ENCODE measurements at places on chromosomes 4 and X.

- DNase-seq: no peak
Observed at GRCh38 chr4:116638592-116638991, 446.8 kb downstream of the TRAM1L1 start.

GRCh38 chr4:164615964-164616363 is 138.0 kb upstream of the SMIM31 start:
- no peak for DNase-seq

- no peak for DNase-seq
Observed at GRCh38 chr4:97910005-97910404, 233.3 kb downstream of the STPG2 start.

DNA sequence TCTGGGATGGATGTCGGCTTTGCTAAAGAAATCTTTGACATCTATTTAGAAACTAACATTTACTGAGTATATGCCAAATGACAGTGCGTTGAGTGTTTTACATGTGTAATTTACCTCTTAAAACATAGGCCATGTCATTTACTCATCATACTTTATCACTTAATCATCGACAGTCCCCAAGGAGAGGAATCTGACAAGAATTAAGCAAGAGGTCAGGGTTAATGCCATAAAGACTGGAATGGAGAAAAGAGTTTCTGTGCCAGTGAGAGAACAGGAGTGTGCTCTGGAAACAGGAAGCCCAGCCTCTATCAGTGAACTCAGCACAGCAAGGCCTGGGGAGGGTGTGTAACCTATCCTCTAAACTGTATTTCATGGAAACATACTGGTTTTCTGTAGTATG is 28.0 kb upstream of the AMOT start:
- DNase-seq: no peak

DNA sequence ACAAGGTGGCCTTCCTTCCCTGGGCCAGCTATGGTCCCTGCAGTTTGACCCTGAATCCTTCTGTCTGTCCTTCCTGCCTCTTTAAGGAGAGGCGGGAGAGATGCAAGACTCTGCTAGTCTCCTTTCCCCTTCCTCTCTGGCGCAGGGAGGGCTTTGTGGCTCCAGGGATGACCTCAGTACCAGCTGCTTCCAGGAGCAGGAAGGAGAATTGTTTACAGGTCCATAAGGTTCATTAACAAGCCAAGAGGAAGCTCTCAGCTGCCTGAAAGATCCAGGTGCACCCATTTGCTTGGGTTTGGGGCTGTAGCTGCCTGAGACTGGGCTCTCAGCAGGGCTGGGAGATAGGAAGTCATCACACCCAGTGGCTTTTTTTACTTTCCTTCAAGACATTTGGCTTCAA is 4.0 kb upstream of the FATE1 start:
- no peak for DNase-seq

DNA sequence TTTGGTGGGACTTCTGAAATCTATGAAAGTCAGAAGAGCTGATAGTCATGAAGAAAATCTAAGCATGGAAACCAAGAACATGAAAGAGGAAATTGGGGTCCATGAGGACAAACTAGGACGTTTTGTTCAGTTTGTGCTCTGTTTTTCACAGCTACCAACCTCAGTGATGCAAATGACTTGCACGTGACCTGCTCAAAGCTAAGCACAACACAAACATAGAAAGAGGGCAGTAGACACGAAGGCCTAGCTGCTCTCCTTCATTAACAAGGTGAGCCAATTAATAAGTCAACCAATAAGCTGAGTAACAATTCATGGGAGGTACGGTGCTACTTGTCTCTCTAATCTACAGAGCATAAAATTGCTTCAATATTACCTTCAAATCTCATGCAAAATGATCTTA is 684.1 kb downstream of the TRAM1L1 start:
- DNase-seq: no peak

GRCh38 chr4:152887981-152888380 is 48.1 kb upstream of the FHDC1 start:
- no peak for DNase-seq

GRCh38 chr4:85520765-85521749 is 46.1 kb downstream of the ARHGAP24 start:
- DNase-seq: no peak

DNA sequence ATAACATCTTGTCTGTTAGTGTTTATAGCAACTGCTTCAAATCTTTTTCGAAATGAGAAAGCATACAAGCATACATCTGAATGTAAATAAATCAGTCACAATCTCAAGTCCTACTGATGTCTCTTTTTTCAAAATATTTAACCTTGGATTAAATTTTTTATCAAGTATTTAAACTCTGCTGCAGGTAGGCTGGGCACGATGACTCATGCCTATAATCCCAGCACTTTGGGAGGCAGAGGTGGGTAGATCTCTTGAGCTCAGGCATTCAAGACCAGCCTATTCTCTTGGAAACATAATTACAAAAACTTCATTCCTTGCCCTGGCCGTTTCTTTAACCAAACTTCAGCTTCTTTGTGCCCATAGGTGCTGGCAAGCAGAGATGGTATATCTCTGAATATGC is 540.3 kb upstream of the GALNT7 start:
- no peak for DNase-seq

- DNase-seq: no peak
Observed at GRCh38 chr4:10861036-10861435, 176.5 kb upstream of the CLNK start.

- DNase-seq: no peak
Observed at GRCh38 chrX:76893930-76894329, 466.4 kb downstream of the MAGEE1 start.

- no peak for DNase-seq
Observed at GRCh38 chr4:5165420-5166369, 114.4 kb downstream of the STK32B start.

DNA sequence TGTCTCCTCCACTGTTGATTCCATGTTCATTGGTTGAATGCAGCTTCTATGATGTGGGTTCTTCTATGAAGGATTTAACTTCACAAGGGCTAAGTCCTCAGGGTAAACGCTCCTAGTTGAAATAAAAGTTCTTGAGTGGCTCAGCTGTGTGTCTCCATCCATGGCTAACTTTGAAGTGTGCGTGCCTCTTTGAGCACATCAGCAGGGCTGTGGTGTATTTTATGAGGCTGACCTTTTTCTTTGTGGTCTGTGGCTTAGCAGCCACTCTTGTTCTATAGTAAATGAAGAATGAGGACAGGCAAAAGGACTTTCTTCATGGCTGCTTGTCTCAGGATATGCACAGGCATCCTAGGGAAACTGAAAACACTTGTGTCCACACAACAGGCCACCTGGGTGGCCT is 88.5 kb downstream of the KIT start:
- no peak for DNase-seq

DNA sequence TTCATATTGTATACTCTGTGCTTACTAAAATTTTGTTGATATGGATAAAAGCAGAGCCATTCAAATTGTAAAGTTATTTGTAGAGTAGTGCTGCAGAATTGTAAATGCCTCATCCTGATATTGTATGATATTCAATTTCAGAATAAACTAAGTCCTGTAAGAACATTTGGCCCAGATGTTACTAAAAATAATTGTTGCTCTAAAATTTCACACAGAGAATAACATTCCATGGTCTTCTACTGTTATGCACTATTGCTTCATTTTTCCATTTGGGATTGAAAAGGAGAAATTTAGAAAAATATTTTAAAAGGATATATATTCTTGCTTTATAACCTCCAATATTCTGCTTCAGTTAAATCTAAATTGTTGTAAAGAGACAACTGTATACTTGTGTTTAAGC is 195.6 kb downstream of the LARP7 start:
- no peak for DNase-seq

GRCh38 chr4:189032606-189033338 is 893.5 kb downstream of the TRIML1 start:
- DNase-seq: no peak

DNA sequence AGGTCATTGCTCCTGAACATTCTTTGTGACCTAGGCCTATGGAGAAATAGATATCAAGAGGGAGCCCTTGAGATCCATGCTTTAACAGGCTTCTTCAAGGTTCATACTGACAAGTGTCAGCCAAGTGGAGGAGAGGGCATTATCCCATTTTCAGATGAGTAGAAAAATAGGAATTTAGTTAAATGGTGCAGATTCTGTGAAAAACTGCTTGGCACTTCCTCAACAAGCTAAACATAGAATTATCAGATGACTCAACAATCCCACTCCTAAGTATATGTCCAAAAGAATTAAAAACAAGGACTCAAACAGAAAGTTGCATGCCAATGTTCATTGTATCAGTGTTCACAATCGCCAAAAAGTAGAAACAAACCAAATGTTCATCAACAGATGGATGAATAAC is 43.8 kb upstream of the KCNIP4 start:
- no peak for DNase-seq

DNA sequence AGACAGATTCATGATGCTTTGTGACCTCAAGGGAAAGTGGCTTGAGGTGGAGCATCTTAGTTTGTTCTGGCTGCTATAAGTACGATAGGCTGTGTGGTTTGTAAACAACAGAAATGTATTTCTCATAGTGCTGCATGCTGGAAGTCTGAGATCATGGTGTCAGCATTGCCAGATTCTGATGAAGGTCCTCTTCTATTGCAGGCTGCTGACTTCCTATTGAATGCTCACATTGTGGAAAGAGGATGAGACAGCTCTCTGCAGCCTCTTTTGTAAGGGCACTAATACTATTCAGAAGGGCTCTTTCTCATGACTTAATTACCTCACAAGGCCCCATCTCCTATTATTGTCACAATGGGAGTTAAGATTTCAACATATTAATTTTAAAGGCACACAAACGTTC is 1674.0 kb upstream of the PCDH7 start:
- DNase-seq: no peak

GRCh38 chr4:18847249-18847890 is 825.8 kb upstream of the LCORL start:
- DNase-seq: no peak

- no peak for DNase-seq
Observed at GRCh38 chr4:38040619-38041018, 80.4 kb downstream of the PTTG2 start.

GRCh38 chrX:53320543-53321229 is 39.3 kb upstream of the IQSEC2 start:
- peak; percentile 8 for DNase-seq

DNA sequence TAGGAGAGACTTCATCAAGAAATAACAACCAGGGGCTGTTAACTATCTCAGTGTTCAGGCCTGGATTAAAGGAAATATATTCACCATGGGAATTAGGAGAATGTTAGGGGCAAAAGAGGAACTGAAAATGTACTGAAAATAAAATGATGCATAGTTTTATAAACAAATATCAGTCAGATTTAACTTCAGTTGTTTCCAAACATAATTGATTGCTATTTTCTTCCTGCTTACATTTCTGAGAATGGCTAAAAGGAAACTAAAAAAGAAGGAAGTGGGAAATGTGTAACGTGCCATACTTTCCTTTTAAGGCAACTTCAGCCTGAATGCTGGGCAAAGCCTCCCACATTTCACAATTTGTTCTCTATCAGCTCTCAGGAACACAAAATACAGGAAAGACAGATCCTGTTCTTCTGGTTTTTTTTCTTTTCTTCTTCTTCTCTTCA is 178.1 kb downstream of the MAML3 start:
- no peak for DNase-seq

DNA sequence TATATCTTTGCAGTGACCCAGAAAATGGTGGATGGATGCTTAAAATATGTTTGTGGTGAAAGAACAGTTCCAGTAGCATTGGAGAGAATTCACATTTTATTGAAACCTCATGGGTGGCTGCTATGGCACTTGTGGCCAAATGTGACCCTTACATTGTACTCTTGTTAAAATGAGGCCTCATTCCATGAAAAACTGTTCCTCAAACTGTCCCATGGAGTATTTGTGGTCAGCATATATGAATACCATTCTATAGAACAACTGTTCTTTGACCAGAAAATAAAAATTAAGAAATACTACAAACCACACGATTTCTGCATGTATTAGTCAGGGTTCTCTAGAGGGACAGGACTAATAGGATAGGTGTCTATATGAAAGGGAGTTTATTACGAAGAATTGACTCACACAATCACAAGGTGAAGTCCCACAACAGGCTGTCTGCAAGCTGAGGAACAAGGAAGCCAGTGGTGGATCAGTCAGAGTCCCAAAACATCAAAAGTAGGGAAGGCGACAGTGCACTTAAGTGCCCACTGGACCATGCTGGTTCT is 35.1 kb downstream of the GEMIN8 start:
- DNase-seq: no peak

- no peak for DNase-seq
Observed at GRCh38 chr4:104146048-104146447, 348.6 kb downstream of the CXXC4 start.

- DNase-seq: no peak
Observed at GRCh38 chr4:78863254-78863869, 75.9 kb downstream of the PAQR3 start.

DNA sequence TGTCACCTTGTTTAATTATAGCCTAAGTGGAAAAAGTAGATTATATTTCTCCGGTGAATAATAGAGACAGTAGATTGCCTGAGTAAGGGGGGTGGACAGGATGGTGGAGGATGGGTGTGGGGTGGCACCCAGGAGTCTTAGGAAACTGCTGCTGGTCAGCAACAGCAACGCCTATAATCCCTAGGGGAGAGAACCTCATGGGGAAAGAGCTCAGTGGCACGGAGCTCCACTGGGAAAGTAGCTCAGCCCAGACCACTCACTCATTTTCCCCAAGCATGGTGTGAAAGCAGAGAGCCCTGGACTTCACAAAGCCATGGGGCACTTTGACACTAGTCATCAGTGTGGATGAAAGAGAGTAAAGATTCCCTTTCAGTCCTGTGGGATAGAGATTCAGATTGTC is 31.1 kb downstream of the METTL14 start:
- no peak for DNase-seq

DNA sequence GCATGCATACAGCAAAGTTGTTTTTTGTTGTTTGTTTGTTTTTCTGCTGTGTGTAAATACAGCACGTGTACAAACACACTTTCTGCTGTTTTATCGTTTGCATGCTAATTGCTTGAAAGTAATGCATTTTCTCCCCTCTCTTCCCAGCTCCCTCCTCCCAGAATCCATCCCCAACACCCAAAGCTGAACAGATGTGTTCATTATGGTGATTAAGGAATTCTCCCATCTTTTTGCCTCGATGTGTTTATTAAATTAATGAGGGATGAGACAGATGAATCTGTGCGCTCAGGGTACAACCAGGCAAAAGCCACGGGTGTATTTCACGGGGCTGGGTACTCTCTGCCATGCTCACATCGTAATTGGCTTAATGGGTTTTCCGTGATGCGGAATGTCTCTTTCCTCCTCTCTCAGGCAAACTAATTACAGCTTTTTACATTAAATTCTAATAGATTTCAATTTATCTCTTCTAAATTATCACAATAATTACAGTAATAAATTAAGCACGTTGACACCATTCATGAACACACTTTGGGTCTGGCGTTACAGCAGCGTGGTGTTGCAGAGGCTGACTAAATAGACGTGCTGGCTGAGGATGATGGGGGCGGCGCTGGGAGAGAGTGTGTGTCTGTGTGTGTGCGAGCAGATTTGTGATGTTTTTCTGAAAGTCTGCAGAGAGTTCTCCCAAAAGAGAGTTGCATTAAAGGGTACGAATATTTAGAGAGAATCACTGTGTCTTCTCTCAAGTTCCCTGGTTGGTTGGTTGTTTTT is 117.7 kb downstream of the CRLF2 start:
- no peak for DNase-seq

GRCh38 chr4:148286012-148286411 is 156.2 kb downstream of the NR3C2 start:
- no peak for DNase-seq
